ENCODE measurements at places on chromosomes 5 and 9. TPM values are rescaled to one million over a fixed set of nuclear protein-coding genes. Genes with fewer than 3 reads are reported as not detected.

C9orf50 gene
- not detected for total RNA-seq

CCL19 gene
- not detected for total RNA-seq

WDR36 gene
- total RNA-seq: 62.7 TPM

NPR3 gene
- total RNA-seq: 1.2 TPM

SLC36A2 gene
- not detected for total RNA-seq

ACOT12 gene
- total RNA-seq: not detected

GPR151 gene
- total RNA-seq: not detected

ORM2 gene
- total RNA-seq: not detected

PCDHB8 gene
- 0.89 TPM for total RNA-seq

ANXA2R gene
- total RNA-seq: 1.2 TPM
